NCI-H524 treated with DMSO at 0.1 percent for 48 hours (cell line): ENCODE measurements at places on chromosomes 4 and X.

DNA sequence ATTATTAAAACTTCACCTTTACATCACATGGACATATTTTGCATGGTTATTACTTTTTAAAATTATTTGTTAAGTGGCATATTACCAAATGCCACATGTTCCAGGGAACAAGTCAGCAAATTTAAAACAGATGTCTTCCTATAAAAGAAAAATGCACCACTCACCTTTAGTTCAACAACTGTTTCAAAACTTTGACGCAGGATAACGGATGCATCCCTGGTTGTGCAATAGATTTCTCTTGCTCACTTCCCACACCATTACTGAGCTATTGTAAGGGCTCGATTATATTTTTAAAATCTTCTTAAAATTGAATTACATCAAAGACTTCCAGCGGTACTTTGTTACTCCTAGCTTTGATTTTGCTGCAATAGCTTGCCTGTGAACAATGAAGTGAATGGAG lies 93.0 kb upstream of the ARHGAP24 start:
- DNase-seq = no peak

- no peak for DNase-seq
Measured at GRCh38 chr4:40737879-40738278, 11.9 kb upstream of the NSUN7 start.

- no peak for DNase-seq
Measured at GRCh38 chrX:97551821-97552220, 668.1 kb downstream of the RPA4 start.

DNA sequence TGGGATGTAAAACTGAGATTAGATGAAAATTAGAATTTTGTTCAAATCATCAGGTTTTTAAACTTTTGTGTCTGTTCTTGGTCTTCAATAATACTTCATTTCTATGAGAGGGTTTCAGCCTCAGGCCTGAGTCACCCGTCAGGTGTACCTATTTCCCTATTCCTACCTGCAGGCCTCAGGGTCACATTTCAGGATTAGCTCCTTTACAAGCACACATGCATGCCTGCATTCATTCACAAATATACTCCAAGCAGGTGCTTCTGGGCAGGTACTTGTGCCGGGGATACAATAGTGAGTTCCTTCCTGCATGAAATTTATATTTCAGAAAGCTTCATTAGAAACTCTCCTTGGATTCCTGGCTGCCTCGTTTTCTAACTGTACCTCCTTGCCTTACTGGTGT lies 114.9 kb downstream of the SHISA3 start:
- no peak for DNase-seq

GRCh38 chr4:84639145-84639544 lies 56.2 kb downstream of the CDS1 start:
- DNase-seq = no peak

DNA sequence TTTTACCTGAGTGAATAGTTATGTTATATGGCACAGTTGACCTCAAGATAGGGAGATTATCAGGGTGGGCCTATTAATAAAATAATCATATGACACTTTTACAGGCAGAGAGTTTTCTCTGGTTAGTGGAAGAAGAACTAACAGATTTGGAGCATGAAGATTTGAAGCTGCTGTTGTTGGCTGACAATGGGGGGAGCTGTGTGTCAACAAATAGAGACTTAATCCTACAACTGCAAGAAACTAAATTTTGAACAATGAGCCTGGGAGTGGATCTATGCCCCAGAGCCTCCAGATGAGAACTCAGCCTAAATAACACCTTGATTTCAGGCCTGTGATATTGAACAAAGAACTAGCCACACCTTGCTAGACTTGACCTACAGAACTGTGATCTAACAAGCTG lies 7.2 kb upstream of the CCSER1 start:
- DNase-seq = no peak

GRCh38 chrX:132855780-132856341 lies 102.6 kb downstream of the HS6ST2 start:
- DNase-seq = no peak

DNA sequence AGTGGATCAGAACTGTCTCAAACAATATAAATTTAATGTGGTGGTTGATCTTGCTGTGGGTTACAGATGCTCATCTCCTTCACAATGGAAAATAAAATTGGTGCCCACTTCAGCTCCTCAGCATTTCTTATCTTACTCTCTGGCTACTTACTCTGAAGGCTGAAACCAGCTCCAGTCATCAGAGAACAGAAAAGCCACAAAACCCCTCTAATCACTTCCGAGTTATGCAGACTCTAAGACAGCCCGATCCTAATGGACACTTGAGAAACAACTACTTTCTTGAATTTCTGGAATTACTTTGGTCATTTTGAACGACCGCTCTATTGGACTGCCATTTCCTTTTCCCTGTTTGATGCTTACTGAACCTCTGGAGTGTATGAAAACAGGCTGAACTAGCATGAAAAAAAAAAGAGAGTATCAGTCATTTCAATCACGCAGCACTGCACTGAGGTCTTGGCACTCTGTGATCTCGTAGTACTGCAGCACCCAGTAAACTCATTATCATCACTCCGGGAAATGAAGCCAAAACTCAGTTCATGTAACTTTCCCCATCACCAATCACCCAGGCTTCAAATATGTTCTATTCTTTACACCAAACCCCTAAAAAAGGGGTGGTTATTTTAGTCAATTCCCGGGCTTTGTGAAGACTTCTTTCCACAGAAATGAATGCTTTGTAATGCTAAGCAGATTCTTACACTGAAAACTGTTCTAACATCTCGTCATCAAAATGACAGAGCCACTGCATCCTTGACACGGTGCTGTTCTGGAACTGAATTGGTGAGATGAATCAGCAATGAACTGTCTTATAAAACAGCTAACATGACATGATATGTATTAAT lies 54.5 kb downstream of the TSPAN5 start:
- DNase-seq = no peak

- no peak for DNase-seq
Measured at GRCh38 chrX:19864736-19865135, 22.7 kb downstream of the SH3KBP1 start.

GRCh38 chr4:155548173-155548572 lies 118.5 kb upstream of the GUCY1A1 start:
- no peak for DNase-seq

DNA sequence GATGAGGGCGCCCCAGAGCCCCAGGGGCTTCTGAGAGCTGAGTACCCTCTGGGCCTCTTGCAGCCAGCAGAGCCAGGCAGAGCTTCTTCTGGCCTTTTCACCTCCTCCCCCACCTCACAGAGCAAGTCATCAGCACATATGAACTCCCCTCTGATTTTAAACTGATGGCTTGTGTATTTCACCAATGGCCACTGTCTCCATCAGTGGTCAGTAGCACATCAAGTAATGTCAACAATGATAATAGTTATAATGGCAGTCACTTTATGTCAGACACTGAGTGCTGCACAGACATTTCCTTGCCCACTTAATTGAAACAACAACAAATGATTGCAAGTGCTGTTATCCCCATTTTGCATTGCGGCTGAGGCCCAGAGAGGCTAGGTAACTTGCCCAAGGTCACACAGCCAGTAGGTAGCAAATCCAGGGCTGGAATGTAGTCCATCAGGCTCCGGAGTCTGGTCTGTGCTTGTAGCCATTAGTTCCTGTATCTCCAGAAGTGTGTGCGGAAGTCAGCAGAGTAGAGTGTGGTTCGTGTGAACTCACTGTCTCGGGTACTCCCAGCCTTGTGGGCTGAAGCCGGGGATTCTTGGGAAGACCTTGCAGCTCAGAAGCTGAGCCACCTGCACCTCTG lies 3.0 kb downstream of the ATP2B3 start:
- DNase-seq = no peak

- no peak for DNase-seq
Measured at GRCh38 chr4:155954939-155955338, 1.3 kb upstream of the CTSO start.

DNA sequence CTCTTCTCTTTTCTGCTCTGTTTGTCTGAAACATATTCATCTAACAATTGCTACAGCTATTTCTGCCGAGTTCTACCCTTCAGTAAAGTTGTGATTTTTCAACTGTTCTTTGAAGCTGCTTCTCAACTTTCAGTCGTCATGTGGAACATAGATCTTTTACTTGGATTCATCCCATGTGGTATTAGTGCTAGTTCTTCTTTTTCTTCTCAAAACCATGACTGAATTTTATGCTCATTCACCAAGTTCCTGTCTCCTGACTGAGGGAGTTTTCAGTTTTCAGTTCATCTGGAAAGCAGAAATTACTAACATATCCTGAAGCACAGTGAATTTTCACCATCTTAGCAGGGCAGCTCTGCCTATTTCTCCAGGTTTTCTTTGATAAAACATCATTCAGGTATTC lies 12.1 kb downstream of the ACSL4 start:
- no peak for DNase-seq

GRCh38 chr4:38080061-38080974 lies 120.1 kb downstream of the PTTG2 start:
- DNase-seq = no peak

DNA sequence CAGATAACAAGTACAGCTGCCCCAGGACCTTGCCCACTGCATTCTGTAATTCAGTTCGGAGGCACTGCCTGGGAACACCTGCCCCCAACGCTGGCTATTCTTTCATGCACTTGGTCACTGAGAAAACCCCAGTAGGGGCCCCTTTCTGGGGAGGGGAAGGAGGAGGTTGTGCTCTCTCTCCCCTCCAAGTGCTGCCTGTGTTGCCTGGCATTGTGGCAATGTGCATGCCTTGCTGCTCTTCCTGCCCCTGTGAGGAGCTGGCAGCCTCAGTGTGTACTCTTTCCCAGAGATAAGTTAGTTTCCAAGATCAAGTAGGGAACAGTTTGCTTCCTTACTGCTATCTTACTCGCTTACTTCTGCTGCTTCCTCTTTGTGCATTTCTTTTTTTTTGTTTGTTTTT lies 90.8 kb downstream of the AASDH start:
- no peak for DNase-seq

- DNase-seq = peak; percentile 1
Measured at GRCh38 chr4:42712854-42713253, 55.9 kb upstream of the ATP8A1 start.

GRCh38 chr4:87353592-87353991 lies 30.9 kb upstream of the HSD17B13 start:
- DNase-seq = no peak

DNA sequence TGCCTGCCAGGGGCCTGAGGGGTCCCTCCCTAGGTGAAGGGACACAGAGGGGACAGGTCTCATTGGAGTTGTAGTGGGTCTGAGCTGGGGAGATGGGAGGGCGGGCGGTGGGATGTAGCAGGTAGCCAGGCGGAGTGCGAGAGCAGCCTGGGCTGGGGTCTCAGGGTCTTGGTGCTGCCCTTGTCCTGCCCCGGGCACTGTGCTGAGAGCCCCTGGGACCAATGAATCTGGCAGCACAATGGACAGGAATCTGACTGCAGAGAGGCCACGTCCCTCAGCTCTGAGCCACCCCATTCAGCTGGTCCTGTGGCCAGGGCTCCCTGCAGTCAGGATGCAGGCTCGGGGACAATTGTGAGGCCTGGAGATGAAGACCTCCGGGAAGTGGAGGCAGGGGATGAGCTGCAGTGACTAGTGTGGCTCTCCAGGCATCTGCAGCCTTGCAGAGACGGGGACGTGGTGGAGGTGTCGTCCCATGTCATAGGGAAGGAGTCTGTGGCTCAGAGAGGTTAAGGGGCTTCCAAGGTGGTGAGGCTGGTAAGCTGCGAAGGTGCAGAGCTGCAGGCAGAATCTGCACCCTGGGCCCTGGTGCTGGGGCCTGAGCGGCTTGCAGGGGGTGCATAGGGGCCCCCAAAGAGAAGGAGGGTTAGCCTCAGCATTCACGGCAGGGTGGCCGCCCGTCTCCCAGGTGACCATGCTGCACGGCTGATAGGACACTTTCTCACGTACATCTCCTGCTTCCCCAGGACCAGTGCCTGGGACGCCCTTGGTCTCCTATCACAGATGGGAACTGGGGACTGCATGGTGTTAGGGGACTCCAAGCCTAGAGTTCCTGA lies 20.6 kb downstream of the NSG1 start:
- DNase-seq = no peak

- DNase-seq = no peak
Measured at GRCh38 chr4:176451443-176451842, 131.7 kb downstream of the SPCS3 start.

- DNase-seq = no peak
Measured at GRCh38 chr4:134024251-134024650, 177.3 kb downstream of the PABPC4L start.

- no peak for DNase-seq
Measured at GRCh38 chrX:13077168-13077567, 32.7 kb upstream of the FAM9C start.

DNA sequence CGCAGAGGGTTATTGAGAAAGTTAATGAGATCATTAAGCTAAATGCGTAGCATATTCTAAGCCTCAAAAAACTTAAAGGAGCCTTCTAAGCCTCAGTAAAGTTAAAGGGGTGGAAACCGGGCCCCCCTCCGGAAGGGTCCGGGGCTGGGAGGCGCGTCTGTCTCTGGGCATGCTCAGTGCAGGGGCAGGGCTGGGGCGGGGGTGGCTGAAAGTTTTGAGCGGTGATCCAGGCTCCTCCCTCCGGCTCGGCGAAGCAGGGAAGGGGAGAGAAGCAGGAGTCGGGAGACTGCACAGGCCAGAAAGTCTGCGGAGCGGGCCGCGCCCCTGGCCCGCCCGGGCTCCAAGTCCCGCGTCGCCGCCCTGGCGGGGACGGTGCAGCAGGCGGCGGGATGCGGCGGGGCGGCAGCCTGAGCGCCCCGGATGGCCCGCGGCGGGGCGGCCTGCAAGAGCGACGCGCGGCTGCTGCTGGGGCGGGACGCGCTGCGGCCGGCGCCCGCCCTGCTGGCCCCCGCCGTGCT lies at the start of gene EVC:
TSS of gene EVC (plus strand) at position 241 of the 518 bp plus-strand sequence. CDS start at position 421, 180 bp downstream.
- DNase-seq = no peak

DNA sequence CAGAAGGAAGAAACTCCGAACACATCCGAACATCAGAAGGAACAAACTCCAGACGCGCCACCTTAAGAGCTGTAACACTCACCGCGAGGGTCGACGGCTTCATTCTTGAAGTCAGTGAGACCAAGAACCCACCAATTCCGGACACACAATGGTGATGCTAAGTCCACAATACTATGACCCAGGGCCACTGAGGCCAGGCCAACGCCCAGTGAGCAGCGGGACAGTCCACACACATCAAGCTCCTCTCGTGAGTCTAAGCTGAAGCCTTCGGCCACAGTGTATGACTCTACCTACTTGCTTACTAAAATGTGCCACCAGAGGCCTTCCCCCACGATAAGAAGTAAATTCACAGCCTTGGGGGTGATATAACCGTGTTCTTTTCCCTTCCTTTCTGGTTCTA lies 10.2 kb upstream of the CDKN2AIP start:
- DNase-seq = no peak

- no peak for DNase-seq
Measured at GRCh38 chr4:1218634-1219565, 30.0 kb downstream of the CTBP1 start.

DNA sequence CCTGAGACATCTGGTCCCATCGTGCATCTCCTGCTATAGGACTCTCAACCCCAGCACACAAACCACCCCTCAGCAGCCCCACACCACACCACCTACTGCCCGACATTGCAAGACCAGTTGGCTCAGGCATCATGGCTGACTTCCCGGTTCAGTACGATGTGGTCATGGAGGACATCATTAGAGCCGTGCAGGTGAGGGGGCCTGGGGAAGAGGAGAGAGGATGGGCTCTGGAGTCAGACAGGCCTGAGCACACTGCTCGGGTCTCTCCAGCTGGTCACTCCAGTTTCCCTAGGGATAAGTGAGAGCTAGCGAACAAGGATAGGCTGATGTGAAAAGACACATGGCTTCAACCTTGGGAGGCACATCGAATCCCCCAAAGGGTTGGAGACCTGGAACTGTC lies 17.2 kb downstream of the MAGED2 start:
- DNase-seq = no peak
